Memory B cell (primary cell): ENCODE measurements at places on chromosomes 16 and 17.

GRCh38 chr17:36506249-36506826, 19.9 kb downstream of the ZNHIT3 start:
- H3K4me3 ChIP-seq = no peak overlapping the region
- H3K4me1 ChIP-seq = no peaks in the 10 kb centered on the region
- peaks cover 13% of the 10 kb centered on the region for H3K36me3 ChIP-seq
- no peaks in the 10 kb centered on the region for H3K27me3 ChIP-seq

DNA sequence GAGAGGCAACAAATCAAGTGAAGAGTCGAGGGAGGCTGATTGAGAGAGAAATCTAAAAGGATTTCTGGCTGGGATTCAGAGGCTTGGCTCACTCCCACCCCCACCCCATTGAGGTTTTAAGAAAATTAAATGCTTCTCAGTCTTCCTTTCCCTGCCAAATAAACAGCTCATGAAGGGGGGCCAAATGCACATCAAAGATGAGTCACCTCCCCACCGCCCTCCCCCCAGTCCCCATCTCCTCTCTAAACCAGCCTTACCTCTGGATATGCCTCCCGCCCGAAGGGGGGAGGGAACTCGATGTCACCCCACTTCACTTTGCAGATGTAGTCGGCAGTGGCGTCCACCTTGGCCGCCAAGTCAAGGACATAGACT, 11.6 kb downstream of the ACLY start:
- H3K4me1 ChIP-seq = no peaks in the 10 kb centered on the region
- H3K4me3 ChIP-seq = no peak overlapping the region
- no peak overlapping the region for H3K27ac ChIP-seq
- DNase-seq = no peak
- peaks cover 35% of the 10 kb centered on the region for H3K36me3 ChIP-seq
- no peaks in the 10 kb centered on the region for H3K27me3 ChIP-seq

DNA sequence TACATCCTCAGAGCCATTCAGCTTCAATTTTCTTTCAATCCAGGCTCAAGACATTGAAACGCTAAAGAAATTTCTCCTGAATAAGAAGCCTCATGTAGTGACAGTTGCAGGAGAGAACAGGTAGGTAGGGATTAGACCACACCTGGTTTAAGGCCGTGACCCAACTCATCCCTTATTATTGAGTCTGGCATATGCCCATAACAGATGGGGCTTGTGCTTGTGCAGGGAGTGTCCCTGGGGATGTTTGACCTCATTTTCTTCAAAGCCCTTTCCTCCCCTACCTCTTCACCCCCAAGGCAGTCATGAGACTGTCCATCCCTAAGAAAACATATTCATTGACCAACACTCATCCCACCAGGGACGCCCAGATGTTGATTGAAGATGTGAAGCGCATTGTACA, 24.3 kb downstream of the SUPT6H start:
- peak overlapping the region; percentile 20 for H3K27ac ChIP-seq
- H3K36me3 ChIP-seq = peaks cover 55% of the 10 kb centered on the region
- H3K27me3 ChIP-seq = no peaks in the 10 kb centered on the region
- H3K4me1 ChIP-seq = no peaks in the 10 kb centered on the region
- DNase-seq = no peak

- H3K27ac ChIP-seq = no peak overlapping the region
- H3K27me3 ChIP-seq = peaks cover 42% of the 10 kb centered on the region
- H3K36me3 ChIP-seq = no peaks in the 10 kb centered on the region
- no peak overlapping the region for H3K4me3 ChIP-seq
- no peak for DNase-seq
- peaks cover 5% of the 10 kb centered on the region for H3K4me1 ChIP-seq
Measured at GRCh38 chr17:81404558-81405165, 9.4 kb downstream of the BAHCC1 start.

DNA sequence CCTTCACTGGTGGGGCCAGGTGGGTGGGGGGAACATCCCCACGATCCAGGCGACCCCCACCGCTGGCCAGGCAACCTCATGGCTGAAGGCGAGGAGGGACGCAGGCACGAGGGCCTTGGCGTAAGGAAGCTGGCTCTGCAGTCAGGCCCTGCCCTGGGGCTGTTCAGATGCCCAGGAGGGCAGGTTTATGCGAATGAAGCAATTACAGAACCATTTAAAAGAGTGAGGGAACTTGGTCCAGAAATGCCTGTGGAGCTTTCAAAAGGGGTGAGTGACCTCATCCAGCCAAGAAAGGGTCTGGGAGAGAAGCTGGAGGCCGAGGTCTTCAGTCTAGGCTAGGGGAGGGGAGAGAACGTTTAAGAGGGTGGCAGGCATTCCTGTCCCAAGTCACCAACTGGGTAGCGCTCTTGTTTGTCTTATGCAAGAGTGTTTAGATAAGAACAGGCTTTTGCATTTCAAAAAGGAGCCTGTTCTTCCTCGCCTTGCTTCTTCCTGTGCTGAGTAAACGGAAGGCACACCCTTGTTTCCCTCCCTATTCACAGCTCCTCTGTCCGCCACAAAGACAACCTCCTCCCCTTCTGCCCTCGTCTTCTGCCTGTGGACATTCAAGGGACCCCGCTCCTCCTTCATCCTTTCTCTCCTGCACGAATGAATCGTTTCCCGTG, 183.5 kb upstream of the SDK2 start:
- no peaks in the 10 kb centered on the region for H3K36me3 ChIP-seq
- no peak overlapping the region for H3K27ac ChIP-seq
- no peaks in the 10 kb centered on the region for H3K4me1 ChIP-seq
- DNase-seq = no peak
- no peak overlapping the region for H3K4me3 ChIP-seq
- H3K27me3 ChIP-seq = peaks cover 8% of the 10 kb centered on the region

DNA sequence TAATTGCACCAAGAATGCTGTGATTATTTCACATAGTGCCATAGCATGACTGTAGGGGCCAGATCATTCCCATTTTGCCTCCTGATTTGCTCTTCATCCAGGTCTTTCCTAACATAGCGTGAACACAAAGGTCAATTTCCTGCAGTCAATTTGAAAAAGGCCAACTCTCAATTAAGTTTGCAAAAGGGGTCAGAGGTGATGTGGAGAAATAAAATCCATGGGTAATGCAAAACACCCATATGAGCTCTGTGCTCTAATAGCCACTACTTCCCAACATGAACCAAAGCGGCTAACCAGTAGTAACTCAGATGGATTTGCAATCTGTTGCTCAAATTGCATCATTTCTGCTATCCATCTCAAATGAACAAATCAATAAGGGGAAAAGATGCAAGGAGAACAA, 275.5 kb upstream of the SOX9 start:
- H3K4me3 ChIP-seq = no peak overlapping the region
- H3K36me3 ChIP-seq = no peaks in the 10 kb centered on the region
- H3K27me3 ChIP-seq = no peaks in the 10 kb centered on the region
- H3K27ac ChIP-seq = no peak overlapping the region
- no peaks in the 10 kb centered on the region for H3K4me1 ChIP-seq
- no peak for DNase-seq

DNA sequence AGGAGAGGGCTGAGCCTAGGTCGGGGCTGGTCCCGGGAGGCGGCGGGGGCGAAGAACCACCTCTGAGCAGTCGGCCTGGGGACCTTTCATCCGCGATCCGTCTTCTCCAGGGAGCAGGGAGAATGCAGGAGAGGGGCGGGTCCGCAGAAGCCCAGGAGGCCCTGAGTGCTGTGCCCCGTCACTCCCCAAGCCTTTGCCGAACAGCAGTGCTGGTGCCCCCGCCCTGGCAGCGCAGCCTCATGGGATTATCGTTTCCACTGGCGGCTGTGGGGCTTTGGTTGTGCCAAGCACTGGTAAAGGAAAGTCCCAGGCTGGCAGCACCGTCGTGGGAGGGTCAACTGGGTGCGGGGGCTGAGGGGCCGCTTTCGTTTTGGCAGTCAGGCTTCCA, 631 bp downstream of the TBL3 start:
- peak overlapping the region; percentile 94 for H3K4me3 ChIP-seq
- peaks cover 15% of the 10 kb centered on the region for H3K4me1 ChIP-seq
- H3K36me3 ChIP-seq = peaks cover 22% of the 10 kb centered on the region
- peaks cover 4% of the 10 kb centered on the region for H3K27me3 ChIP-seq
- no peak for DNase-seq

DNA sequence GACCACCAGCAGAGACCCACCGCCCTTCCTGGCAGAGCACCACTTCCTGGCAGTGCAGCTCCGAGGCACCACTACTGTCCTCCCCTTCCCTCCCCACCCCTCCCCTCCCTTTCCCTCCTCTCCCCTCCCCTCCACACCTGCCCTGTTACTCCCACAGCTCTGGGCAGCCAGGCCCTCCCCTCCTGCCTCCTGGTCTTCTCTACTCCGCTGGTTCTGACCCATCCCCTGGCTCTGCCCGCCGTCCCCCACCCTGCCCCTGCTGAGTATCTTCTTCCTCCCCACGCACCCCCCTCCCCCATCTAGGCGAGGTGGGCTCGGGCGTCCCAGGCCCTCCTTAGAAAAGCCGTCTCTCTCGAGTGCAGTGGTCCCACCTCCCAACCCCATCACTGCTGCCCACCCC, 77.7 kb downstream of the AMFR start:
- peaks cover 8% of the 10 kb centered on the region for H3K27me3 ChIP-seq
- no peaks in the 10 kb centered on the region for H3K4me1 ChIP-seq
- H3K27ac ChIP-seq = no peak overlapping the region

GRCh38 chr16:13439766-13440165, 480.2 kb upstream of the ERCC4 start:
- H3K4me3 ChIP-seq = no peak overlapping the region
- no peaks in the 10 kb centered on the region for H3K27me3 ChIP-seq
- H3K36me3 ChIP-seq = no peaks in the 10 kb centered on the region
- H3K4me1 ChIP-seq = no peaks in the 10 kb centered on the region
- H3K27ac ChIP-seq = no peak overlapping the region

DNA sequence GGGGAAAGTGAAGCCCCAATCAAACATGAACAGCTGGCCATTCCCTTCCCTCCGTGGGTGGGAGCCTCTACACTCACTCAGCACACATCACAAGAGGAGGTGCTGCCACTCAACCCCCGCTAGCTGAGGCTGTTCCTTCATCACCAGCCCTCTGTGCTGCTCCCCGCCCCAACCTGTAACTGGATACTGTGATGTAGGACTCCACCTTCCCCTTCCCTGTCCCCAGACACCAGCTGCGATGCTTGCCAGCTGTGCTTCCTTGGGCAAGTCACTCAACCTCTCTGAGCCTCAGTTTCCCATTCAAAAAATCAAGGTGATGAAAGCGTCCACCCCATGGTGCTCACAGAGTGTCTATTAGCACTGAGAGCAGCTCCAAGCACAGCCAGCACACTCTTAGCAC, 273.2 kb downstream of the MRTFB start:
- H3K4me3 ChIP-seq = no peak overlapping the region
- H3K36me3 ChIP-seq = peaks cover 7% of the 10 kb centered on the region
- H3K27ac ChIP-seq = no peak overlapping the region
- no peaks in the 10 kb centered on the region for H3K4me1 ChIP-seq
- peaks cover 2% of the 10 kb centered on the region for H3K27me3 ChIP-seq

GRCh38 chr17:9364837-9365430, 210.7 kb downstream of the STX8 start:
- H3K27me3 ChIP-seq = no peaks in the 10 kb centered on the region
- no peak for DNase-seq
- no peak overlapping the region for H3K4me3 ChIP-seq
- H3K27ac ChIP-seq = no peak overlapping the region

GRCh38 chr16:31333686-31334649, 21.0 kb upstream of the ITGAX start:
- H3K4me3 ChIP-seq = no peak overlapping the region
- H3K36me3 ChIP-seq = peaks cover 7% of the 10 kb centered on the region
- DNase-seq = peak; percentile 31
- H3K27ac ChIP-seq = no peak overlapping the region
- peaks cover 21% of the 10 kb centered on the region for H3K4me1 ChIP-seq
- peaks cover 2% of the 10 kb centered on the region for H3K27me3 ChIP-seq
